ENCODE measurements at places on chromosomes 6 and 20.

DNA sequence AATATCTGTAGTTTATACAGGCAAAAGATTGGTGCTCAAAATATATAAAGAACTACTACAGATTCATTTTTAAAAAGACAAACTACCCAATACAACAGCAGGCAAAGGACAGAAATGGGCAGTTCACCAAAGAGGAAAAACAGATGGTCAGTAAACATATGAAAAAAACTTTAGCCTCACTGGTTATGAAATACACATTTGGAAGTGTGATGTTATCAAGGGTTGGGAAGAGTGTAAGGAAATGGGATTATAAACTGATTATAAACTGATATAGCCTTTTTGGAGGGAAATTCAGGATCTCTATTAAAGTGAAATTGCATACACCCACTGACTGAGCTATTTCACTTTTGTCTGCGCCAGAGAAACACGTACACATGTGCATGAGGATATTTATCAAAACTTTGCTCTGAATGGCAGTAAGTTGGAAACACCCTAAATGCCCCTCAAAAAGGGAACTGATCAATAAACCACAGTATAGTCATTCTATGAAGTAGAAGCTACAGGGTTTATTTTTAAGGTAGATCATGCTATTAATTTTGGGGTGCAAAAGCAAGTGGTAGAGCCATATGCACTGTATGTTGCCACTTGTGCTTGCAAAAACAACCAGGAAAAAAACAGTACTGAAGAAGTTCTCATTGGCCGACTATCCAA lies 32.2 kb upstream of the ARFGEF2 start:
- no peak for DNase-seq

DNA sequence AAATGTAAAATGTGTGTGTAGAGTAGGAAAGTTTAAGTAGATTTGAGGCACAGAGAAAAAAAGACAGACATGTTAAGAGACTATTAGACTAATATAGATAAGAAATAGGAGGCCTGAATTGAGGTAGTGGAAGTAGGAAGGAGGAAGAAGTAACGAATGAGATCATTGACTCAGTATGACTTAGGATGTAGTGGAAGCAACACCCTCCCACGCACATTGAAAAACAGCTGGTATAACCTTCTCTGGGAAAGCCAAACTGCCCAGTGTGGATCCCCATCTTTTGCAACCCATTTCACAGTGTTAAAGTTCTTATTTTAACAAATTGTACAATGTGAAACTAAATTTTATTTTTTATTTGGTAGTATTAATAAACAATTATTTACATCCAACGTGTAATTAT lies 89.1 kb downstream of the GRIK2 start:
- no peak for DNase-seq

DNA sequence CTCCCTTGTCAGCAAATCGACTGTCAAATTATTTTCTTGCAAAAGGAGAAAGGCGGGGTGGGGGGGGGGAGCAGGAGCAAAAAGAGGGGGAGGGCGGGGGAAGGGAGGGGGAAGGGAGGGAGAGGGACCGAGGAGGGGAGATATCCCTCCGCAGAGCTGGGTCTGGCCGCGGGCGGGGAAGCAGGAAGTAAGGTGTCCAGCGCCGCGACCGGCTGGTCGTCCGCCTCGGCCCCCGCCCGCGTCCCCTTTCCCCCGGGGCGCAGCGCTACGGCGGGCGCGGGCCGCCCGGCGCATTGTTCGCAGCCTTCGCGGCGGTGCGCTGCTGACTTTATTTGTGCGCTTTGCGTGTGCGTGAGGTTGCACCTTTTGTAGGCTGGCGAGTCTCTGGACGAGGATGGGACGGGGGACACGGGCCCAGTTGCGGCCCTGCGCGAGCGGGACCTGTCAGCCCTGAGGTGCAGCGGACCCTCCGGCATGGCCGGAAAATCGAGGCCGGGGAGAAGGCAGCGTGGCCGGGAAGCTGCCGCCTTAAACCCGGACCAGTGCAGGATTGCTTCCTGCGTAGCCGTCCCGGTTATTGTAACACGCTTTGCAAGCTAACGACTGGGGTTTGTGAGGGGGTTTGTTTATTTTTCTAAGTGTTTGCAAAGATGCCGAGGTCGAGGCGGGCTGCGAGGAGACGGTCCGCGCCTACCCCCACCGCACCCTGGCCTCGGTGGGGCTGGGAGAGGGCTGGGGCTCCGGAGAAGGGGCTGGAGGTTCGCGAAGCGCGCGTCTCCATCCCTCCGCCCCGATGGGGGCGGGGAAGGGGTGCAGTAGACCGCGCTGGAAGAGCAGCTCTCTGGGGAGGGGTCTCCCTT lies 675 bp upstream of the TRERF1 start:
- no peak for DNase-seq

GRCh38 chr6:97697456-97697855 lies 414.4 kb upstream of the MMS22L start:
- DNase-seq: no peak

DNA sequence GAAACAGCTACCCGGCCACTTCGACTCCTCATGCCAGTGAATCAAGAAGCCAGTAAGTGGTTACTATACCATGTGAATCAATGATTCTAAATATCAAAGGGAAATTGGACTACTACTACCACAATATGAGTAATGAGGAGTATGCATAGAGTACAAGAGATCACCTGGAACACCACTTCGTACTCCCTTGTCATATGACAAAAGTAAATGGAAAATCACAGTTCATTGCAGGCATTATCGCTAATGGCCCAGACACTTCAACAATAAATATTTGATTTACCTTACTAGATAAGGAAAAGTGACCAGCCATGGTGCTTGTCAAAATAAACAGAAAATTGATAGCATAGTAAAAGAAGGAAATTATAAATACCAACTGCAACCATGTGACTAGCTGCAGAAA lies 73.1 kb downstream of the BMP5 start:
- no peak for DNase-seq

- DNase-seq: no peak
Observed at GRCh38 chr6:50890579-50890978, 71.9 kb downstream of the TFAP2B start.

- DNase-seq: no peak
Observed at GRCh38 chr6:31122791-31123706, 2.8 kb upstream of the CDSN start.

GRCh38 chr6:114085211-114085610 lies 114.3 kb upstream of the HDAC2 start:
- no peak for DNase-seq

DNA sequence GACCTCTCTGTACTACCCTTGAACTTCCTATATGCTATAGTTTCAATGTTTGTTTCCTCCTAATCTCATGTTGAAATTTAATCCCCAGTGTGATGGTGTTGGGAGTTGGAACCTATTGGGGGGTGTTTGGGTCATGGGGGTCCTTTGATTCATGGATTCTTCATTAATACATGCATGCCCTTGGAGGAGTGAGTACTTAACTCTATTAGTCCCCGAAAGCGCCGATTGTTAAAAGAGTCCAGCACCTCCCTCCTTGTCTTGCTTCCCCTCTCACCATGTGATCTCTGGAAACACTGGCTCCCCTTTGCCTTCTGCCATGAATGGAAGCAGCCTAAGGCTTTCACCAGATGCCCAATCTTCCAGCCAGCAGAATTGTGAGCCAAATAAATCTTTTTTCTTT lies 31.7 kb downstream of the NCR2 start:
- no peak for DNase-seq

- DNase-seq: no peak
Observed at GRCh38 chr20:62935204-62935967, 2.6 kb upstream of the GID8 start.

- no peak for DNase-seq
Observed at GRCh38 chr6:3108746-3109414, 9.6 kb upstream of the BPHL start.
